BJ (cell line): ENCODE measurements at places on chromosomes 2 and 18. TPM values are rescaled to one million over a fixed set of nuclear protein-coding genes. Genes with fewer than 3 reads are reported as not detected.

- no peak for DNase-seq
Measured at GRCh38 chr2:104897515-104898184, 43.7 kb downstream of the POU3F3 start.

DNA sequence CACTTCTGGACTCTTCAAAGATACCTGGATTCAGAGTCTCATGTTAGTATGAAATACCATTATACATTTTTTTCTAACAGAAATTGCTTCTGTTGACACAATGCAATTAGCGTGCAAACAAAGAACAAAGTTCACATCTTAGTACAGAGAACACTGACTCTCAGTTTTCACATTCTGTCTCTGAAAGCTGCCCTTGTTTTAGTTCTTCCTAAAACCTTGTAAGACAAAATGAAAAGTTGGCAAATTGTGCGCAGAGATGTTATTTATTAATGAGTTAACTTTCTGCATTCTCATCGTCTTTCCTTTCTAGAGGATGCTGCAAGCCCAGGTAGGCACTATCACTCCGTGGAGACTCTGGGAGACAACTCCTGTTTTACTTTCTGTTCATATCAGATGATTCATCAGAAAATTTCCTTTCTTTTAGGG, 377.3 kb upstream of the POU3F3 start:
- no peak for DNase-seq

GRCh38 chr2:50509852-50510251, 522.1 kb downstream of the NRXN1 start:
- no peak for DNase-seq

GRCh38 chr2:76256458-76257088, 545.9 kb upstream of the GCFC2 start:
- no peak for DNase-seq

GRCh38 chr2:19894134-19894792, 7.5 kb downstream of the TTC32 start:
- DNase-seq: no peak

GRCh38 chr2:144675731-144676130, 155.8 kb upstream of the ZEB2 start:
- no peak for DNase-seq

DNA sequence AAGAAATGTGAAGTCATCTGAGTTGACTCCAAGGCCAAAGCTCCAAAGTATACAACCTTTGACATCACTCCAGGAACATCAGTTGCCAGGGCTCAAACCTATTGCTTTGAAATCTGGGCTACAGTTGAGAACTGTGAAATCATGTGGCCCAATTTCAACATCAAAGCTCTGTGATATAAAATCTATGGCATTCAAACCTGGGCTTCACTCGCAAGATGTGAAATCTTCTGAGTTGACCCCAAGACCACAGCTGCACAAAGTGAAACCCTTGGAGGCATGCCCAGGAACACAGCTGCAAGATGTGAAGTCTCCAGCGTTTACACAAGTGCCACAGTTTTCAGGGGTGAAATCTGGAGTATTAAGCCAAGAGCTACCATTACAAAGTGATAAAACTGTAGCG, 9.4 kb upstream of the ZNF512 start:
- DNase-seq: no peak

GRCh38 chr18:71020342-71021029, 731.6 kb downstream of the SOCS6 start:
- no peak for DNase-seq

DNA sequence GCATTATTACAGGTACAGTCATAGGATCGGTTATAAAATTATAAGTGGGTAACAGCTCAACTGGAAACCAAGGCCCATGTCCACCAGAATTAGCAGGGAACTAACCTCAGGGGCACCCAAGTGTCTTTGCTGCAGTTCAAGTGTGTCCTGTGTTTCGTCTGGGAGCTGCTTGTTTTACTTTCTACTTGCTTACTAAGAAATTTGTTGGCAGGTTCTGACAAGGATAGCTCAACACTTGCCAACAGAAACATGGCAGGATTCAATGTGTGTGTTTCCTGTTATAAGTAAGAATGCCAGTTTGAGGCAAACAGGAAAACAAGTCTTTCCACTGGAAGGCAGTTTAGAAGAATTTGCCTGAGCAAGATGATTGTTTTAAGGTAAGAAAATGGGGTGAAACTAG, 104.5 kb downstream of the EPHA4 start:
- DNase-seq: no peak

DNA sequence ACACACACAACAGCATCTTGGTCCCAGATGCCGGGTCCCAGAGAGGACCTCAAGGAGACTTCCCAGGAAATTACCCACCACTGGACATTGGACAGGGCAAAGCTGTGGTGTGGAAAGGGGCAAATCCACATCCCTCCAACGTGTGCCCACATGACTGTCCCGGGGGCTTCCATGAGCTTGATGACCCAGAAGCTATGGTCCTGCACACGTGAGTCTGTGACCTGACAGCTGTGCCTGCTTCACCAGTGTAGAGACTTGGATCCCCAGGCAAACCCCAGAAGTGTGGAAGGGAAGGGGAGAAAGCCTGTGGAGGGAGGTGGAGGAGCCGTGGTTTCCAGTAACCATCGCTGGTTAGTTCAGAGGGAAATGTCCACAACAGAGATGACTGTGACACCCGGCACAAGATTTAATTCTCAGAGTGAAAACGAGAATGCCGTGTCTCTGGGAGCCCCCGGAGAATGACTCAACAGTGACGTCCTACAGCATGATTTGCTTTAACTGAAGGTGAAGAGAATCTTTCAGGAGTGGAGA, 19.1 kb upstream of the GPR55 start:
- no peak for DNase-seq

DNA sequence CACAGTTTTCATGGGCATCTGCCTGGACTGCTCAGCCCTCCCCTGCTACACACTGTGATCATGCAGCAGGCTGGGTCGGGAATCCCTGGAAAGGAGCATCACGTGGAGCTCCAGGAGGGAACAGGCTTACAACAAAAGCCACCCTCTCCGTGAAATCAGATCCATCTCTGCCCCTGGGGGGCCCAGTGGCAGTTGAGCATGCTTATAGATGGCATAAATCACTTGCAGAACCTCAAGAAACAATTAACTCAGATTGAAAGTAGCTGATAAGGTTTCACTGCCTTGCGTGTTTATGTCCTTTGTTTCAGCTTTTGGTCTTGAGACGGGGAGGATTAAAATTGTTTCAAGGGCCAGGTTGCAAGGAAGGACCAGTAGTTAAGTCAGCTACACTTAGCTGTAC, 354.8 kb upstream of the MEIS1 start:
- no peak for DNase-seq

The DAW1 gene
- polyA plus RNA-seq: 0.10 TPM in 1 of 2 replicates, not detected in the other

The HSPE1 gene
- 22.0 and 57.2 TPM in 2 replicates for polyA plus RNA-seq

The CYS1 gene
- 1.5 and 2.5 TPM in 2 replicates for polyA plus RNA-seq

The ADD2 gene
- not detected in 2 replicates for polyA plus RNA-seq

The CYTIP gene
- not detected in 2 replicates for polyA plus RNA-seq

The HDAC4 gene
- 4.4 and 5.3 TPM in 2 replicates for polyA plus RNA-seq

The DYNAP gene
- not detected in 2 replicates for polyA plus RNA-seq

The TRAK2 gene
- 25.3 and 34.7 TPM in 2 replicates for polyA plus RNA-seq

The KIDINS220 gene
- polyA plus RNA-seq: 34.8 and 40.0 TPM in 2 replicates
